Cortex of kidney (tissue), 1 donor: ENCODE measurements at places on chromosomes 2 and 18.

DNA sequence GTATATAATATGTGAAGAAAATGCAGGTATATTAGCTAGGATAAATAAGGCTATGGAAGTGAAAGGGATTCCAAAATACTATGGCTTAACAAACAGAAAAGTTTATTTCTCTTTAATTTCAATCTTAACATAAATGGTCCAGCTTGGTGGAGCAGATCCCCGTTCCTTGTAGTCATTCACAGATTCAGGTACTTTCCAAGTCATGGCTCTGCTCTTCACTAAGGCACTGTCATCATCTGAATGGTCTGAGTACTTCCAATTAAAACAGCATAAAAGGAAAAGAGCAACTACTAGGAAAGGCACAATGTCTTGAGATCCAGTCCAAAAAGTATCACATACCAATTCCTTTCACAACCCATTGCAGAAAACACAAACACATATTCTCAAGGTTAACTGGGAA, 63.4 kb downstream of the OLA1 start:
- no peak for DNase-seq

DNA sequence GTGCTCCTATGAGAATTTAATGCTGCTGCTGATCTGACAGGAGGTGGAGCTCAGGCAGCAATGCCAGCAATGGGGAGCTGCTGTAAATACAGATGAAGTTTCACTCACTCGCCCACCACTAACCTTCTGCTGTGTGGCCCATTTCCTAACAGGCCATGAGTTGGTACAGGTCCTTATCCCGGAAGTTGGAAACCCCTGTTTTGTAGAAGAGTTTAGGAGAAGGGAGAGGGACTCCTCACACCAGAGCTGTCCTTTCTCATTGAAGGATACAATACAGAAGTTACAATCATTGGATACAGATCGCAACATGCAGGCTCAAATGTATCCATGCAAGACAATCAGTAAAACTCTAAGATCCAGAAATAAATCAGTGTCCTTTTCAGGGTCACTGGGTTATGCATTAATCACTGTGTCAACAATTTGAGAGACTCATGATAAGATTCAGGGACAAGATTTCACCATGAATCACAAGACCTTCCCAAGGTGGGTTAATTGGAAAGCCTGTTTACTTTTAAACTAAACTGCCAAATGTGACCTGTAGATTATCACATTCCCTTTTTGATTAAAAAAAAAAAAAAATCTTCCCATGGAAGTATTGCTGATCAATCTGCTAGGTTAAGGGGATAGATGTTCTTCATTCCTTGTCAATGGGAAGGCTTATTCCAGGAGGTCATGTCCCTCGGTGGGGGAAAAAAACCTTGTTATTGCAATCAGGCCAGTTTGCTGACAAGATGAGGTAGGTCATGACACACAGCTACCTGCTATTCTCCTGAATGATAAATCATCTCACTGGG, 97.2 kb downstream of the SP100 start:
- no peak for DNase-seq

GRCh38 chr2:67234440-67234839, 162.7 kb upstream of the ETAA1 start:
- no peak for DNase-seq

GRCh38 chr2:42792583-42793333, at the start of gene HAAO:
HAAO (minus strand) TSS chr2:42792583; CDS start chr2:42792536, 47 bp downstream.
- no peak for DNase-seq

- DNase-seq = no peak
These were observed 350.1 kb downstream of the MYCN start for GRCh38 chr2:16290311-16291020.

- DNase-seq = no peak
These were observed 132.7 kb upstream of the TTC27 start for GRCh38 chr2:32495139-32495538.

GRCh38 chr18:80088823-80089222, 20.2 kb upstream of the ADNP2 start:
- no peak for DNase-seq

DNA sequence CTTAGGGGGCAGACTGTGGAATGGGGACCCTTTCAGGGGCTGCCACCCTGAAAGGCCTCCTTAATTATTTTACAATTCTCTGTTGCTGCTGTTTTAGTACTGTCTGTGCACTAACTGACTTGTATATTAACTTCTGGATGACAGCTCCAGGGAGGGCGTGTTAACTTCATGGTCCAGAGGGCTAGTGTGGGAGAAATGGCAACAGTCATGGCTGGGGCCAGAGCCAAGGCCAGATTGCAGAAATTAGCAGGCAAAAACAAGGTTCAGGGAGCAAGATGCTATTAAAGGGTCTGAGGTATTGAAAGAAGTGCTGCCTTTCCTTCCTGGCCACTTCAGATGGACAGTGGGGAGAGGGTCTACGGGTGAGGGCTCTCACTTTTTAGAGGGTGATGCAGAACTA, 9.1 kb downstream of the WIPF1 start:
- no peak for DNase-seq

- DNase-seq = no peak
These were observed 48.9 kb upstream of the ASXL2 start for GRCh38 chr2:25926984-25927756.

GRCh38 chr2:56130463-56131070, 53.2 kb upstream of the CCDC85A start:
- no peak for DNase-seq

DNA sequence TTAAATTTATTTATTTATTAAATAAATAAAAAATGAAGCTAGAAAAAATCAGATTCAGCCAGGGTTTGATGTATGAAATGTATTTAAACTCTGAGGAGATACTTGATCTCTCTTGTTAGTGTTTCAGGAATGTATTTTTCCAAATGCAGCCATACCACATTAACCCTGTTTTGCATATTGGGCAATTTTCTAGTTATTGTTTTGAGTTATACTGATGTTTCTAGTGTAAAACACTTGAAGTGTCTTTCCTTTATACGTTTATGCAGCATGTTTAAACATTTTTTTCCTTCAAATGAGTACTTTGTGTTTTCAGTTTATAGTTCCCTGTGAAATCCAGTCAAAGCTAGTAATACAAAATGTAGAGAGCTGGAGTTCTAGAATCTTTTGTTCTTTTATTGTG, 69.9 kb downstream of the WDR7 start:
- no peak for DNase-seq

- DNase-seq = no peak
These were observed 69.3 kb upstream of the SEC11C start for GRCh38 chr18:59070181-59070912.

DNA sequence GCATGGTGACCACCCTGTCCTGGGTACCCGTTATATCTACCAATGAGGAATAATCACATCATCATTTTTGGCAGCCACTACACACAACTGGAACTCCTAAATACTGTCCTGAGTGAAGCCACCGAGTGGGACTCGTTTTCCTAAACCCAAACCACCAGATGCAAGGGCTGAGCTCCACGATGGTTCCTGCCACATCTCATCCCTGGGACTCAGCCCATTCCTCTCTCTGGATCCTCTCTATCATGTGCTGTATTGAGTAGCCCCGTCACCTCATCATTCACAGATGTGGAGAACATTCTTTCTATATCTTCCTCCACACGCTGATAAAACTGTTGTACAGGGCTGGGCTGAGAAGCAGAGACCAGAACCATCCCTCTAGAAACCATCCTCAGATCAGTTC, 79.4 kb upstream of the SMAD7 start:
- no peak for DNase-seq

DNA sequence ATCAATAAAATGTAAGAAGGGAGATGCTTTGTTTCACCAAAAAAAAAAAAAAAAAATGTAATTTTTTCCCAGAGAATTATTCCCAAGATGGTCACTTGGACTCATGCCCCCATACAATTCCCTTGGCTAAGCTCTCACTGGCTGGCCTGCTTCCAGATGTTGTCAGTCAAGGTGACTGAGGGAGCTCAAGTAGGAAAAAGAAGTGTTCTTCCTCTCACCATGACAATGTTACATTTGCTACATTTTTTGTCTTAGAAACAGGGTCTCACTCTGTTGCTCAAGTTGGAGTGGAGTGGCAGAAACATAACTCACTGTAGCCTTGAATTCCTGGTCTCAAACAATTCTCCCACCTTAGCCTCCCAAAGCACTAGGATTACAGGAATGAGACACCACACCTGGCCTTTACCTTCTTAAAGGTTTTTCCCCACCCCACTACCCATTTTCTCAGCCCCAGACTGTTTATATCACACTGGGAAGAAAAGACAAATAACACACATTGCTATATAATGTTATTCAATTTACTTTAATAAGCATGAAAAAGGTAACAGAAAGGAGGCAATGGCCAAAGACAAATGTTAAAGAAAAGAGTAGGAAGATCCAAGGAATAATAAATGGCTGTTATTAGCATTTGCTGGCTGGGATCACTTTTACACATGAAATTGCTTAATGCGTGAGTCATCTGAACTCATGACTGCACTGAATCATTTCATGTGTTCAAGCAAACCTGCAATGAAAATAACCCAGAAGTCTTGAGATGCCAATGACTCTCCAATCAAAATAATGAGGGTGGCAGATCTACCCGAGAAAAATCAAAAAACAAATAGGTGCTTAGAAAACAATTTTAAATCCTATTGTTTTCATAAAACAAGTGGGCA, 45.2 kb downstream of the ACVR1 start:
- DNase-seq = no peak

GRCh38 chr2:186426153-186427016, 59.7 kb upstream of the ZC3H15 start:
- DNase-seq = no peak

GRCh38 chr2:197674591-197674990, 796 bp downstream of the RFTN2 start:
- DNase-seq = no peak

- DNase-seq = no peak
These were observed 1072.7 kb downstream of the DSC3 start for GRCh38 chr18:29969876-29970275.

- no peak for DNase-seq
These were observed 116.8 kb upstream of the PID1 start for GRCh38 chr2:229387866-229388265.

- no peak for DNase-seq
These were observed 116.8 kb downstream of the COPS8 start for GRCh38 chr2:237202288-237203030.

GRCh38 chr18:43578706-43579105, 301.4 kb upstream of the SYT4 start:
- DNase-seq = no peak

- DNase-seq = no peak
These were observed 63.4 kb downstream of the SPATS2L start for GRCh38 chr2:200369886-200370285.
